ENCODE measurements at places on chromosomes 2 and 18.

DNA sequence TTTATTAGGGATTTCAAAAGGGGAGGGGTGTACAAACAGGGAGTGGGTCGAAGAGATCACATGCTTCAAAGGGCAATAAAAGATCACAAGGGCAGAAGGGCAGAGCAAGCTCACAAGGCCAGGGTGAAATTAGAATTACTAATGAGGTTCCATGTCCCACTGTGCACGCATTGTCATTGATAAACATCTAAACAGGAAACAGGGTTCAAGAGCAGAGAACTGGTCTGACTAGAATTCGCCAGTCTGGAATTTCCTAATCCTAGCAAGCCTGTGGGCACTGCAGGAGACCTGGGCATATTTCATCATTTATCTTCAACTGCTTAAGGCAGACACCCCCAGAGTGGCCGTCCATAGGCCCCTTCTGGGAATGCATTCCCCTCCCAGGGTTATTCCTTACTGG lies 408.2 kb downstream of the ZNF804A start:
- DNase-seq = no peak

GRCh38 chr2:11466307-11467128 lies 557 bp upstream of the E2F6 start:
- no peak for DNase-seq

GRCh38 chr2:84704505-84705244 lies 176.2 kb downstream of the TRABD2A start:
- no peak for DNase-seq

DNA sequence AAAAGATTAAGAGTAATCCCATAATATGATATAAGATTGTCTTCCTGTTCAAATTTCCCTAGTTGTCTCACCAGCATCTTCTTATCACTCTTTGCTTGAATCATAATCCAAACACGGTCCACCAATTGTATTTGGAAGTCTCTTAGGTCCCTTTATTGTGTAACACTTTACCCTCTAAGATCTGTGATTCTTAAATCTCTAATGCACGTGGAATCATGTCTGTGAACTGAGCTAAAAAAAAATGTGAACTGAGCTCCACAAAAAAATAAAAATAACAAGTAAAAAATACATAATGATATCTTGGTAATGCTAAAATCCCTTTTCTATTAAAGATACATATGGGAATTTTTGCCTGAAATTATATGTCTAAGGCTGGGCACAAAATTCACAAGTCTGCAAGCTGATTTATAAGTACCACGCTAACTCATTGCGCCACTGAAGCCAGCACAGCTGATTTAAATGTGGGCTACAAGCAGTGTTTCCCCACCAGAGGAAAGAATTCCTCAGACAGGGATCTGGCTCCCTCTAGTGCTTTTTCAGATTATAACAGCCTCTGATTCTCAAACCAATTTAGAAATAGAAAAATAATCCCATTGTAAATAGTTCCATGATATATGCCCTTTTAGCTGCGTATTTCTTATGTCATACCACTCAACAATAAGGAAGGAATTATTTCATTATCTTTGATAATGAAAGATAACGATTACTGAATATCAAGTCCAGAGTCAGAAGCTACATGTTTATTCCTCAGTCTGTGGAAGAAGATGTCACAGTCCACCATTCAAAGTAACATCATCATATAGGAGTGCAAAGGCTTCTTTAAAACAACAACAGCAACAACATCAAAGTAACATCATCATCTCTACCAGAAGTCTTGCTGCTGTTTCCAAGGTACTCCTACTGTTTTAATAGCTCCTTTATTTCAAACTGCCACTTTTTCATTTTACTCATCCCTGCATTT lies 22.9 kb downstream of the RBM43 start:
- DNase-seq = peak; percentile 49

GRCh38 chr18:1019191-1019590 lies 114.5 kb downstream of the ADCYAP1 start:
- DNase-seq = no peak
